ENCODE measurements at places on chromosomes 7 and 10. TPM values are rescaled to one million over a fixed set of nuclear protein-coding genes. Genes with fewer than 3 reads are reported as not detected.

GRCh38 chr7:29177963-29178600 is 16.5 kb upstream of the CHN2 start:
- no peak for DNase-seq

GRCh38 chr7:16669581-16669980 is 23.6 kb downstream of the BZW2 start:
- DNase-seq = no peak

DNA sequence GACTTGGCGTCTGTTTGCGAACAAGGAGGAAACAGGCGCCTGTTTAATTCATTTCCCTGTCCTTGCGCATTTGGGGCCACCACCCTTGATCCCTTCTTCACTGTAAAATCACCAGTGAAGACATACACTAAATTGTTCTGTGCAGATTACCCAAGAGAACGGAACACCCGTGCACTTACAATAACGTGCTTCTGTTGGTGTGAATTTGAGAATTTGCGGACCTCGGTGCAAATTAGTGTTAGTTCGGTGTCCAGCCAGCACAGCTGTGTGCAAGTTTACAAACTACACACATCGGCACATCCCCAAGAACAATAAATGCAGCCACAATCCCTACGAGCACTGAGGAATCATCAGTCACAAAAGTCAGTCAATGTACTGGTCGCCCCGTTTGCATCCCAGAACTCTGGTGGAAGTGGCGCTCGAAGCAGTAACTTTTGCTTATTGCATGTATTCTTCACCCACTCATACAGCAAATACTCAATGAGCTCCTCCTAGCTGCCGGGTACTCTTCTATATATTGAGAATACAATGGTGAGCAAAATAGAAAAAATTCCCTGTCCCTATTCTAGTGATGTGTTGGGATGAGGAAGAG is 786 bp upstream of the CNOT4 start:
- DNase-seq = no peak

GRCh38 chr10:29896053-29896452 is 163.3 kb downstream of the JCAD start:
- DNase-seq = no peak

DNA sequence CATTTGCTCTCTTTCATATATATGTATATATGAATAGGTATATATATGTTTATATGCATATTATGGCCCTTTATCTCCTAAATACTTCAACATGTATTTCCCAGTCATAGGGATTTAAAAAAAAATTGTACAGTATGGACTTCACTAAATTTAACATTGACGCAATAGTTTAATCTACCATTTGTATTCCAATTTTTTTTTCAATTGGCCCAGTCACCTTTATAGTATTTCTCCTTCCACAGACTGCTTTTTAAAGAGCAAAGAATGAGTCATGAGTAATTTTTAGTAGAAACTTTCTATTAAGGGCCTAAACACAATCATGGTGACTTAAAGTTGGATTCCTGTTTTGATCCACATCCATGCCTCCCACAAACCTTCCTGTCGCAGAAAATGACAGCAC is 20.5 kb downstream of the CCSER2 start:
- DNase-seq = no peak

DNA sequence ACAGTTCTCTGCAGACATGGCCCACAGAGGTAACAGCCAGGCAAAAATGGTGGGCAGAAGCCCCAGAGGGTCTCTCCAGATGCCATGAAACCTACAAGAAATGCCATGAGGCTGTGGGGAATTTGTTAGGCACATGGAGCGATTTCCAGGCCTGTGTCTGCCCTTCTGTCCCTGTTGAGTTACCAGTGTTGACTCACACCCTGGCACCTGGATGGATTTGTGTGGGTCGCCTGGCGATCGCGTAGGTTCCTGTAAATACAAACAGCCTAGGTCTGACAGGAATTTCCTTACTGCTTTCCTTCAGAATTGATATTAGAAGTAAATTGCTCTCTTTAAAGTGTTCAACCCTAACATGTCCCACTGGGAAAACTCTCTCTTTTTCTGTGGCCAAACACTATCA is 164.9 kb upstream of the EEPD1 start:
- DNase-seq = no peak

GRCh38 chr7:30201161-30201666 is 66.4 kb downstream of the MTURN start:
- no peak for DNase-seq

DNA sequence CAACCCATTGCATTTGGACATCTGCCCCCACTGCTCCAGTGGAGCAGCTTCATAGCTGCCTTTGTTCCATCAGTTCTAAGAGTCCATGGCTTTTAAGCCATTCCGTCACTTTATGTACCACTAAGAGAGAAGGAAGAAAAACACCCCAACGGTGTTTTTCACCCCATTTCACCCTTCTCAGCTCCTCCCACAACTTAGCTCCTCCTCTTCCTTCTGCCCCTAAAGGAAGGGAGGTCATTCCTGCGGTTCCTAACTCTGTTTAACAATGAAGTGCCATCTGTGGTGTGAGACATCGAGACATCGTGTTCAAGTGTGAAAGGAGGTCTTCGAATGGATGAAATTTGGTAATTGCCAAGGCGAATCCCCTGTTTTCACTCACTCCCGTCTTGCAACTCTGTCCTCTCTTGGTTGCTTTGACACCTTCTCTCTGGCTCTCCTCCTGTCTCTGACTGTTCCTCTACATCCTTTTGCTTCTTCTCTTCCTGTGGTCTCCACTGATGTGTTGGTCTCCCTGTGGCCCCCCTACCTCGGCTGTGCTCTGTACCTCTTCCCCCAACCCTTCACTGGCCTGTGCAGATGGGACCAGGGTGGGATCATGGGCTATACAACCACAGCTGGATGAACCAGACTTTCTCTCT is 23.0 kb downstream of the SMKR1 start:
- DNase-seq = no peak

- no peak for DNase-seq
Measured at GRCh38 chr7:30246392-30246791, 38.0 kb upstream of the ZNRF2 start.

DNA sequence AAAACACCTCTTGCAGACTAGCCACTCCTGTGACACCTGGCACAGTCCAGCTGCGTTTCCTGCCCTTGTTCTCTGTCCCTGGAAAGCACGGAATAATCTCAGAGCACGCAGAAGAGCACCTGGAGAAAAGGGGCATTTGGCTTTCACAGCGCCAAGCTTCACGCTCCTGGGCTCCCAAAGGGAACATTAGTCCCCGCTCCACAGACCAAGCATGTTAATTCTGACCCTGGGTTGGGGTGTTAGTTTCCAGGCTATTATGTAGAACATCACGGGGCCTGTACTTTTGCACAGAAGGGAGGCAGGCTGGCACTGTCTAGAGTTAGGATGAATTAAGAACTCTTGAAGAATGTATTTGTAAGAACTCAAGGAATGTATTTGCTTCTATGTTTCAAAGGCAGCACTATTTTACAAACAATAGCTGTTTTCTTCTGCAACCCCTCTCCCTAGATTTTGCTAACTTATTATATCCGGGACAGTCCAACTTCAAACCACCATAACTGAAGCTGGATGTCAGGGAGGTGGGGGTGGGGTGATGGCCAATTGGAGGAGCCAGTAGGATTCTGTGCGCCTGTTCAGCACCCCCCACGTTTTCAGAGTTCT is 62.2 kb upstream of the TRIM8 start:
- no peak for DNase-seq

DNA sequence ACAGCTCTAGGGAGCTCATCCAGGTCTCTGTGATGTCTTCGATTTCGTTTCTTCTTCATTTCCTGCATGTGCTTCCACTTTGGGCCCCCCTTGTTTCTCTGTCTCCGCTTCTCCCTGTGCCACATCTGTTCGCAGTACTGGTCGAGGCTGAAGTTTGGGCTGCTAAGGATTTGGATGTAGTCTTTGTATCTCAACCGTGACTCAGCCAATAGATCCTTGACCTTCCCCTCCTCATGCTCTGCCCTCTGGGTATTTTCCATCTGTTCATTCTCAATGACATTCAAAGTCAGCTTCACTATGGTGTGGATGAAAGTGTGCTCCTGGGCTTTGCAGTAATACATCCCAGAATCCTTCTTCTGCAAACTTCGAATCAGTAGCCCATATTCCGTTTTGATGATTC is 187.4 kb downstream of the SEMA3D start:
- DNase-seq = no peak

MKI67 gene
- 2.7 TPM for total RNA-seq

PWWP2B gene
- 7.8 TPM for total RNA-seq

PIK3AP1 gene
- total RNA-seq = 23.6 TPM

ADAP1 gene
- total RNA-seq = 24.5 TPM

BZW2 gene
- total RNA-seq = 19.5 TPM

MYH16 gene
- not detected for total RNA-seq

All from thoracic aorta (tissue), 2 donors.